HFFc6 (cell line): ENCODE measurements at places on chromosomes 2 and 18.
A peak's percentile ranks its signal among the peaks of the same experiment; 100 is the strongest.

DNA sequence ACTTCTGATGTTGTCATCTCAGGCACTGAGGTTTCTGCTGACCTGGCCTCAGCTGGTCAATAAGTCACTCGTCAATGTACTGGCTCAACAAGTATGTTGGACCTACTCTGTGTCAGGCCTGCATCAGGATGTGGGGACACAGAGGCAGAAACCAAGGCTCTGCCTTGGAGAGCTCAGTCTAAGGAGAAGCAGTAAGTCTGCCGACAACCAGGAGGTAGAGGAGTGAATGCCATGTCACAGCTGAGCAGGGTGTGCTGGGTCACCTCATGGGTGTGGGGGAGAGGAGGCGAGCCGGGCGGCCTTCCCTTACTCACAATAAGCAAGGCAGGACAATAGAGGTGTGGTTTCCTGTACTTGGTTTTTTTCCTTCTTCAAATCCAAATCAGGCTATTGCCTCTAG lies 75.8 kb downstream of the COLEC12 start:
- no peak for DNase-seq

DNA sequence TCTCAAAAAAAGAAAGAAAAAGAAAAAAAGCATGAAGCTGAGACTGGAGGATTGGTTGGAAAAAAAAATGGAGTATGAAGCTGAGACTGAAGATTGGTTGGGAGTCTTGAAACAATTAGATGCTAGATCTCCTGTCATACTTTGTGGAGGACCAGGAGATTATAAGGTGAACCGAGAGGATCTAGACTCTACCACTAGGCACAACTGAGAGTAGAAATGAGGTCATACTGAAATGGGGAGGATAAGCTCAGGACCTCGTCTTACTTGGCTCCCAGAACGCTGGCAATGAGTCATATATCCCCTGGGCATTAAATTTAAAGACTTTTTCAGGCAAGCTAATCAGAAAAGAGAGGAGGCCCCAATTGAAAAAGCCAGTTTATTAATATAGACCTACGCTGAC lies 3.3 kb upstream of the ORC2 start:
- peak; percentile 86 for DNase-seq

- DNase-seq: no peak
These were observed 29.2 kb upstream of the ATP6V1B1 start for GRCh38 chr2:70906439-70907005.

- DNase-seq: no peak
These were observed 386.1 kb downstream of the SOCS6 start for GRCh38 chr18:70674896-70675295.

GRCh38 chr2:2591542-2591940 lies 260.5 kb upstream of the MYT1L start:
- no peak for DNase-seq
